ENCODE measurements at places on chromosomes 6 and 20. TPM values are rescaled to one million over a fixed set of nuclear protein-coding genes. Genes with fewer than 3 reads are reported as not detected.

DNA sequence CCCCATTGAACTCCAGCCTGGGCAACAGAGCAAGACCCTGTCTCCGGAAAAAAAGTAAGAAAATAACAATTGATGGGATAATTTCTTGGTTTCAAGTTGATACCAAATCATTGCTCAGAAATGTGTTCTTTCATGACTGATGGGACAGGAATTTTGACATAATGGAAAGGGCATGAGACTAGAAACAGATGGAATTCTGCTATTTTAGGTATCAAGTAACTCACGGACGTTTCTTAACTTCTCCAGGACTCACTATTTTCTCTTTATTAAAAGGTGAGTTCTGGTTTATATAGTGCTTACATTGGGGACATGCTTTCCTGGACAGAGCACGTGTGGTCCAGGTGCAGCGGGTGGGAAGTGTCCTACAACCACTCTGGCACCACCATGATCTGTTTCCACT lies 6.0 kb upstream of the DSP start:
- no peak for DNase-seq

- no peak for DNase-seq
Measured at GRCh38 chr20:10686356-10687133, 12.7 kb upstream of the JAG1 start.

- DNase-seq: no peak
Measured at GRCh38 chr6:42851599-42851998, 27.8 kb upstream of the RPL7L1 start.

- DNase-seq: no peak
Measured at GRCh38 chr20:48657426-48658197, 170.2 kb downstream of the PREX1 start.

- DNase-seq: no peak
Measured at GRCh38 chr20:48189181-48189580, 403.9 kb upstream of the SULF2 start.

DNA sequence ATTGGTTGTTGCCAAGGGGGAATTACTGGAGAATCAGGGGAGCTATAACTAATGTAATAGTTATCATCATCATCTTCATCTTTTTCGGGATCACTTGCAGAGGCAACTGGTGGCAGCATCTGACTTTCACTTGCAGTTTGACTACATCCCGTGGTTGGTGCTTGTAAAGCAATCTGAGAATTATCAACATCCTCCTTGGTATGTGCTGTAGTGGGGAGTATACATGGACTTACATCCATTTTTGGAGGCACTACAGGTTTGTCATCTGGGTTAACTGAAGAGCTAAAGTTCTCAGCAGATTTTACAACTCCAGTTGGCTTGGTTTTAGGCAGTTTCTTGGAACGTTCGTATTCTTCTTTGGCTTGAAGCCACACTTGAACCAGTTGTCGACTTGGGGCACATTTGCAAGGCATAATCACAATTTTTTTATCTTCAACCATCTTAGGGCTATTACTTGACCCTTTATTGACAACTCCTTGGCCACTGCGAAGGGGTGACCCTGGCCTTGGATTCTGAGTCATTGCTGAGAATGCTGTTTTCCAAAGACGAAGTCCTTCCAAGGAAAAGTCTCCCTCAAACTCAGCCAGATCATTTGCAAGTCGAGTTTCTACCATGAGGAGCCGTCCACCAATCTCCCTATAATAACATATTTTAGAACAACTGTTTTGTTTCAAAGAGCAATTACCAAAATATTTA lies 115.5 kb downstream of the REV3L start:
- no peak for DNase-seq

DNA sequence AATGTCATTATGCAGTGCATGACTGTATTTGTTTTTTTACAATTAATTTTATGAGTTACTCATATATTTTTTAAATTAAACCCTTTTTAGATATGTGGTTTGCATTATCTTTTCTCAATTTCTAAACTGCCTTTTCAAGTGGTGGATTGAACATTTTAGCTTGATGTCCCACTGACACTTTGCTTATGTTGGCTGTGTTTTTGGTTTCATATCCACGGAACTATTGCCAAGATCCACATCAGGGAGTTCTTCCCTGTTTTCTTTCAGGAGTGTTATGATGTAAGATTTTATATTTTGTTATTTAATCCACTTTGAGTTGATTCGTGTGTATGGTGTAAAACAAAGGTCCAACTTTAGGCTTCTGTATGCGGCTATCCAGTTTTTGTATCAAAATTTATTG lies 1144.9 kb upstream of the EYS start:
- no peak for DNase-seq

GRCh38 chr6:41615311-41615710 lies 23.0 kb upstream of the MDFI start:
- no peak for DNase-seq

- DNase-seq: no peak
Measured at GRCh38 chr6:3457710-3458602, 1.1 kb upstream of the SLC22A23 start.

DNA sequence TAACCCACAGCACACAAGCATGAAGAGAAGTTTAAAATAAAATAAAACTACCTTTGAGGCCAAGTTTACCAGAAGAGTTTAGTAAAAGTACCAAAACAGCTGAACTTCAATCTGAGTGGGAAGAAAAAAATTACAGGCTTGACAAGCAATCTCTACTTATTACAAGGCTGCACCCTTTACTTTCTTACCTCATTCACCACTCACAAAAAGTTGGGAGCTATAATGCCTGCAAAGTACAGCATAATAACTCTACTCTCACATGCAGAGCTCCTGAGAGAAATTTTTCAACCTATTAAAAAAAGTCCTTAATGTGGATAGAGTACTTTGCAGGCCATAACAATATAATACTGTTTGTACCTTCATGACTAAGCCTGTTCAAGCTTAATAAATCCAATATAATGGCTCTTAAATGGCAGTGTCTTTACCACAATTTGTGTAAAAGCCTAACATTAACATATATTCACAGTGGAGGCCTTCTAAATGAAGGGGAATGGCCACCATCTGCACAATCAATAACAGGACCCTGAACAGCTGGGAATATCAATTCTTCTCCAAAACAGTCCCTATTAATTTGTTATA lies 103.1 kb downstream of the DST start:
- DNase-seq: no peak

DNA sequence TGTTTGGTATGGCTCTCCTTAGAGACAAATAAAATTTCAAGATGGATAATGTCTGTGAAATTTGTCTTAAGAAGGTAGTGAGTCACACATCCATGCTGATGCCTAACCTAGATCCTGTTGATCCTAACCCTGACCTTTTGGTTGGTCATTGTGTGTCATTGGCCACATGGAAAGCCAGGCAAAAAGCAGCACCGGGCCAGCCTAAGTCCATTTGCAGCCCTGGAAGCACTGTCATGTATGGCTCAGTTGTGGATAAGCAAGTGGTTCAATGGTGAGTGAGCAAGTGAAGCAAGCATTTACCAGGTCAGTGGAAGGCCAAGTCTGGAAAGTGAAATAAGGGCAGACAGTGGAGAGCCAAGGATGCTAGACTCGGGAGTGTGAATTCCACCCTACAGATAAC lies 12.1 kb upstream of the XRN2 start:
- DNase-seq: no peak

DNA sequence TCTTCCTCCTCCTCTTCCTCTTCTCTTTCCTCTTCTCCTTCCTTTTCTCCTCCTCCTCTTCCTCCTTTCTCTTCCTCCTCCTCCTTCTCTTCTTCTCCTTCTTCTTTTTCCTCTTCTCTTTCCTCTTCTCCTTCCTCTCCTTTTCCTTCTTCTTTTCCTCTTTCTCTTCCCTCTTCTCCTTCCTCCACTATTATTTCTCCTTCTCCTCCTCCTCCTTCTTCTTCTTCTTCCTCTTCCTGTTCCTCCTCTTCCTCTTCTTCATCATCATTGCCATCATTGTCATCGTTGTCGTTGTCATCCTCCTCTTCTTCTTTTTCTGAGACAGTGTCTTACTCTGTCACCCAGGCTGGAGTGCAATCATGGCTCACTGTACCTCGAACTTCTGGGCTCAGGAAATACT lies 256.3 kb upstream of the SOX4 start:
- DNase-seq: no peak

- no peak for DNase-seq
Measured at GRCh38 chr6:17965397-17965796, 22.0 kb downstream of the KIF13A start.

- no peak for DNase-seq
Measured at GRCh38 chr6:81683912-81684311, 68.6 kb downstream of the TENT5A start.

DNA sequence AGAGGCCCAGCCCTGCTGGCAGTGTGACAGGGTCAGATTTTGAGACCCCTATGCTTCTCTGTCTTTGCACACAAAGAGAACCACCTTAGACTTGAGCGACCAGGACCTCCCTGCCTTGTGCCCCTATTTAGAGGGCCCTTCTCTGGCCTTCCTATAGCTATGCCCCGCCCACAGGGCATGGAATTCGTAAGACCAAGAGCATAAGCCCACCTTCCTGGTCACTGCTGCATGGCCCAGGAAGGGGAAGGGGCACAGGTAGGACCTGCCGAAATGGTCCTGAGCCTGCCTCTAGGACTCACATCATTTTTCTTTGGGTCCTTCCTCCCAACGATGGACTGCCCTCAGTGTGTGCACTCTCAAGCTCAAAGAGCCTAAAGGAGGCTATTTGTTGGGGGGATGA lies 65.1 kb upstream of the SRSF6 start:
- DNase-seq: no peak

GRCh38 chr6:134564705-134565104 lies 246.8 kb upstream of the SGK1 start:
- no peak for DNase-seq

GRCh38 chr6:33619166-33619840 lies 1.8 kb upstream of the ITPR3 start:
- DNase-seq: no peak

- DNase-seq: no peak
Measured at GRCh38 chr6:31143148-31143547, 4.3 kb upstream of the PSORS1C2 start.

GRCh38 chr6:166955865-166956443 lies 396 bp downstream of the RNASET2 start:
- DNase-seq: no peak

DNA sequence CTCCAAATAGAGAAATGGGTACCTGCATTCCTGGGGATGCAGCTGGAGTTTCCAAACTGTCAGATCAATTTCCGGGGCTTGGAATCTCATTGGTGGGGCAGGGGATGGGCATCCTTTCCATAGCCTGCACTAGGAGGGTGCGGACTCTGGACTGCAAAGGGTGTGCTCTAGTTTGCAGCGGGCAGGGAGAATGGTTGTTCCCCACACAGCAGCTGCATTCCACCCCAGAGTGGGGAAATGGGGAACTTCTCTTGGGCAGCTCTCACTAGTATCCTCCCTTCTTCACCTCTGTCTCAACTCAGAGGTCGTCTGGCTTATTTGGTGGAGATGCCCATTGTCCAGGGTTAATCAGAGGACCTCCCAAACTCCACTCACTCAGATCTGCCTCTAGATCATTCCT lies 34.5 kb upstream of the CDKN1A start:
- no peak for DNase-seq

The GCLC gene
- 63.1 TPM for total RNA-seq

The CTSZ gene
- 128 TPM for total RNA-seq

The PABPC1L gene
- total RNA-seq: 19.6 TPM

The DOK5 gene
- total RNA-seq: 2.5 TPM

The MRAP2 gene
- total RNA-seq: 4.2 TPM

The FAM83C gene
- total RNA-seq: 16.9 TPM

The TPD52L1 gene
- total RNA-seq: 85.0 TPM

The ME1 gene
- total RNA-seq: 12.8 TPM
